Activated gamma-delta T cell treated with Interleukin-2 at 50 U/mL for 16 hours (primary cell): ENCODE measurements at places on chromosomes 11 and 22.

GRCh38 chr11:94017446-94017845 lies 3.7 kb upstream of the HEPHL1 start:
- DNase-seq = no peak

GRCh38 chr11:17739945-17740338 lies 5.4 kb downstream of the KCNC1 start:
- DNase-seq = no peak

DNA sequence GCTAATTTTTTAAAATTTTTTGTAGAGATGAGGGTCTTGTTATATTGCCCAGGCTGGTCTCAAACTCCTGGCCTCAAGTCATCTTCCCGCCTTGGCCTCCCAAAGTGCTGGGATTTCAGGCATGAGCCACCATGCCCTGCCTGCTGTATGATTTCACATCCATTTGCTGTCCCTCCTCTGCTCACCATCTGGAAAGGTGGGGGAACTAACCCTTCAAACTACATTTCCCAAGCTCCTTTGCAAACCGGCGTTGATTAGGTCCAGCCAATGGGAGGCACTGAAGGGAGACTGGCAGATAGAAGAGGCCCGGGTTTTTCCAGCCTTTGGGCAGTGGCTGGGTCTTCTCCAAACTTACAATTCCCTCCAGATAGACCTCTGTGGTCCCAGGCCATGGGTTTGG lies 19.3 kb downstream of the RFPL1 start:
- DNase-seq = no peak

DNA sequence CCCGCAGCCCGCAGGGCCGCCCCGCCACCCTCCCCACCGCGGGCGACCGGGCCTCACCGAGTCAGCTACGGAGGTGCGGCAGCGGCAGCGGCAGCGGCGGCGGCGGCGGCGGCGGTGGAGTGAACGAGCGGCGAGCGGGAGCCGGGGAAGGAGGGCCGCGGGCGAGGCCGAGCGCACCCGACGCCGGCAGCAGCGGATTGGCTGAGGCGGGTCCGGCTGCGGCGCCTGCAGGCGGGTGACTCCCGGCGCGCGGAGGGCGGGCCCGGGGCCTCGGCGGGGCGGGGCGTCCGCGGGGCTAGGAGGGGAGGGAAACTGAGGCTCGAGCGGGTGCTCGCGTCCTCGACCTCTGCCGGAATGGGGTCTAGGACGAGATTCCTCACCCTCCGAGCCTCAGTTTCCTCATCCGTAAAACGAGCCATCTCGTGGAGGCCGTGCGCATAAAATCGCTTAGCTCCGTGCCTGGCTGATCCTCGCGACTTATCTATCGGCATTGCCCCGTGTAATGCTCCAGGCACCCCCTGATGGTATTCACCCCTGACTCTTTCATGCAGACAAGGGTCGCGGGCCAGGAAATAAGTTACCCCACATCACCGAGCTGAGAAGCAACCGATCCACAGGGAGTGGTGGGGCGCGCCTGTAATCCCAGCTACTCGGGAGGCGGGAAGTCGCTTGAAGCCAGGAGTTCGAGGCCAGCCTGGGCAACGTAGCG lies at the start of gene CPT1A:
Gene CPT1A, minus strand, starts transcription at position 199 of the 709 bp plus-strand sequence. CDS start 26,442 bp downstream, outside the sequence.
- DNase-seq = peak; percentile 61

- DNase-seq = no peak
Observed at GRCh38 chr22:32722441-32722840, 79.1 kb upstream of the TIMP3 start.

DNA sequence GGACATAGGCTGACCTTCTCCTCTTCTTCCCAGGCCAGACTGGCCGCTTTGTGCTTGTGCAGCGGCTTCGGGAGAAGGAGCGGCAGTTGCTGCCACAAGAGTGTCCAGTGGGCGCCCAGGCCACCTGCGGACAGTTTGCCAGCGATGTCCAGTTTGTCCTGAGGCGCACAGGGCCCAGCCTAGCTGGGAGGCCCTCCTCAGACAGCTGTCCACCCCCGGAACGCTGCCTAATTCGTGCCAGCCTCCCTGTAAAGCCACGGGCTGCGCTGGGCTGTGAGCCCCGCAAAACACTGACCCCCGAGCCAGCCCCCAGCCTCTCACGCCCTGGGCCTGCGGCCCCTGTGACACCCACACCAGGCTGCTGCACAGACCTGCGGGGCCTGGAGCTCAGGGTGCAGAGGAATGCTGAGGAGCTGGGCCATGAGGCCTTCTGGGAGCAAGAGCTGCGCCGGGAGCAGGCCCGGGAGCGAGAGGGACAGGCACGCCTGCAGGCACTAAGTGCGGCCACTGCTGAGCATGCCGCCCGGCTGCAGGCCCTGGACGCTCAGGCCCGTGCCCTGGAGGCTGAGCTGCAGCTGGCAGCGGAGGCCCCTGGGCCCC lies 1.4 kb downstream of the RASSF7 start:
- DNase-seq = no peak

GRCh38 chr22:36369922-36370791 lies 17.6 kb downstream of the MYH9 start:
- DNase-seq = no peak

GRCh38 chr11:112255067-112255720 lies 5.5 kb downstream of the PLET1 start:
- DNase-seq = no peak

DNA sequence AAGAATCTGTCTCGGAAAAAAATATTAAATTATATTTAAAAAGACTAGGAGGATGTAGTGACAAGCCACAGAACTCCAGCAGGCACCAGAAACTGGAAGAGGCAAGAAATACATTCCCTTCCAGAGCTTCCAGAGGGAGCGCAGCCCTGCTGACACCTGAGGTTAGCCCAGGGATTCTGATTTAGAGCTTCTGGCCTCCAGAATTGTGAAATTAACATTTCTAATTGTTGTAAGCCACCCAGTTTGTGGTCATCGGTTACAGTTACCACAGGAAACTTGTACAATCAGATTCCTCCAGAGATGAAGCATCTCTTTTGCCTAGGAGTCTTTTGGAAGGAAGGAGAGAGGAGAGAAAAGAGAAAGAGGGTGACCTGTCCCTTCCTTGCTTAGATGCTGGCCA lies 6.4 kb upstream of the UBASH3B start:
- DNase-seq = no peak

DNA sequence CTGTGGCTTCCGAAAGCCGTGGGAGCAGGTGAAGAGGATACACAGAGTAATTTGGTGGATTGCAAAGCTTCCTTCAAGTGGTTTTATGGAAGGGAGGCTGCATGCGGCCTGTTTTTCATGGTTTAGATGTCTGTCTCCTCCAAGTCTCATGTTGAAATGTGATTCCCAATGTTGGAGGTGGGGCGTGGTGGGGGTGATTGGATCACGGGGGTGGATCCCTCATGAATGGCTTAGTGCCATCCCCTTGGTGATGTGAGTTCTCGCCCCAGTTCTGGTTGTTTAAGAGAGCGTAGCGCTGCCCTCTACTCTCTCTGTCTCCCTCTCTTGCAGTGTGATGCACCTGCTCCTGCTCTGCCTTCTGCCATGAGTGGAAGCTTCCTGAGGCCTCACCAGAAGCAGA lies 247.8 kb upstream of the B3GAT1 start:
- DNase-seq = no peak

GRCh38 chr11:117679461-117679860 lies 117.6 kb downstream of the DSCAML1 start:
- no peak for DNase-seq

DNA sequence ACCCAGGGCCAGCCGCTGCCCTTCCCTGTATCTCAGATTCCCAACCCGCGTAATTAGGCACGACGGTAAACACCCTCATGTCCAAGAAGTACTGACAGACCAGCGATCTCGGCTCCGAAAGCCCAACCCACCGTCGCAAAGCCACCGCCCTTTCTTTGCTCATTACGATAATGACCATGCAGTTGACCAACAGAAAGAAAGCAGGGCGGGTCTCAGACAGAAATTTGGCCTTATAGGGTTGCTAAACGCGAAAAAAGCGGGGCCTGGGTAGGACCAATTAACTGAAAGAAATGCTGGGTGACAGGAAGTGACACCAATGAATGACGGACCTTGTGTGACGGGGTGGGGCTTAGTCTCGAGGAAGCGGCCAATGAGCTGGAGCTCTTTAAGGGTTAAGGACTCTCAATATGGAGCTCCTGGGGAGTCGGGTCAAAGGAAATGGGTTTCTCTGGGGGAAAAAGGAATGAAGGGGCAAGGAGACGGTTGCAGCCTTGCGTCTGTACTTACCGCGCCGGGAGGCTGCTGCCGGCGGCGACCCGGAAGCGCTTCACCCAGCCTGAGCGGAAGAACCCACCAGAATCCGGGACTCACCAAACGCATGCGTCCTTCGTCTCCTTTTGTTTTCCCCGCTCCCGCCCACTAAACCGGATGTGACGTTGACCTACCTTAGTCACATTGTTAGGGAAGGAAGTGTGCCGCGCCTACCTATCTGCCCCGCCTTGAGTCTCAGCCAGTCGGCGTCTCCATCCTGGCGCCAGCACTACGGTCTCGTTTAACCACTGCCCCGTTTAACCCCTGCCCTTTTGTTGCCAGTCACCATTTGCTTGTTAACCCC lies at the start of gene ANAPC15:
Gene ANAPC15, minus strand, starts transcription at position 553 of the 835 bp plus-strand sequence. CDS start 1,419 bp downstream, outside the sequence.
- DNase-seq = peak; percentile 97

DNA sequence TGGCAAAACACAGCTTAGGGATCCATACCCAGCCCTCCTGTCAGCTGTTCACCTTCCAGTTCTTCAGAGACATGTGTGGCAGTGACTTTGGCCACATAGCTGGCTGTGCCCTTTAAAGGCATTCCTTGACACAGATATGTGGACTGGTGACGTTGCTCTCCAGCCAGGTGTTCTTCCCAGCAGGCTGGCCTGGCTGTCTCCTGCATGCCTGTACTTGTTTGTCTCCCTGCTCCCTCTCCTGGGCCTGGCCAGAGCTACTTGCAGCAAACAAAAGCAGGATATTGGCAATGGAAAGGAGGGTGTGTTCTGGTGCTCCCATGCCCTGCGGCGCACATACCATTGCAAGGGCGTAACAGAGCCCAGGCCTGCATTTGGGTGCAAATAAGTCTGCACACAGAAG lies 38.3 kb downstream of the PIK3IP1 start:
- no peak for DNase-seq

DNA sequence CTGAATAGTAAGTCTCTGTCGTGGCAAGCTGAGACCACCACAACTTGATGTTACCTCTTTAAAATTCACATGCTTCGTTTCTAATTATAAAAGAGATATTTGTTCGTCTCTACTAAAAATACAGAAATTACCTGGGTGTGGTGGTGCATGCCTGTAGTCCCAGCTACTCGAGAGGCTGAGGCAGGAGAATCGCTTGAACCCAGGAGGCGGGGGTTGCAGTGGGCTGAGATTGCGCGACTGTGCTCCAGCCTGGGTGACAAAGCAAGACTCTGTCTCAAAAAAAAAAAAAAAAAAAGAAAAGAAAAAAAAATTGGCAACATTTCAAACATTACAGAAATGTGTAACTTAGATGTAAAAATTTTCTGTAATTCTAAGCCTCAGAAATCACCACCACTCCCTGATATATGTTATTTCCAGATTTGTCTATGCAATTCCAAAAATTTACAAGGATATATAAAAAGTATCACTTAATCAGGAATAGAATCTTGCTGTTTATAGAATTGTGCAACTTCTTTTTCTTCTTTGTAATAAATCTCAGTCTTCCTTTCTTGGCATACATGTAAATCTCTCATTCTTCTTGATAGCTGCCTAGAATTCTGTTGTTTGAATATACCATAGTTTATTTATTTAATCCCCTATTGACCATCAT lies 37.3 kb downstream of the C11orf96 start:
- no peak for DNase-seq

GRCh38 chr22:47713941-47714340 lies 951.5 kb downstream of the TBC1D22A start:
- no peak for DNase-seq

DNA sequence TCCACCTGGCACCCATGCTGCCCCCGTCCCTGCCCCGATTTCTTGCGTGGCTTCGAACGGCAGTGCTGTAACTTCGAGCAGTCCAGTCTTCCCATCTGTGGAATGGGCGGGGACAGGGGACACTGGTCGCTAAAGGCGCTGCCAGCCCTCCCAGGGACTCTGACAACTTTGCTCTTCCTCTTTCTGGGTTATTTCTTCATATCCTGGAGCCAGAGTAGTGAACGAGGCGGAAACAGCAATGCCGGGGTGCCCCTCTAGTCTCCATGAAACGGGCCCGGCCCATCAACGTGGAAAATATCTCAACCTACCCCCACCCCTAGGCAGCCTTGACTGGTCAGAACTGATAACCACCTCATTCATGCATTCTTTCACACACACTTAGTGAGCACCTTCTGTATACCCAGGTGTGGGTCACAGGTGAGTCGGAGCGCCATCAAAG lies 42.8 kb downstream of the TRIOBP start:
- no peak for DNase-seq

DNA sequence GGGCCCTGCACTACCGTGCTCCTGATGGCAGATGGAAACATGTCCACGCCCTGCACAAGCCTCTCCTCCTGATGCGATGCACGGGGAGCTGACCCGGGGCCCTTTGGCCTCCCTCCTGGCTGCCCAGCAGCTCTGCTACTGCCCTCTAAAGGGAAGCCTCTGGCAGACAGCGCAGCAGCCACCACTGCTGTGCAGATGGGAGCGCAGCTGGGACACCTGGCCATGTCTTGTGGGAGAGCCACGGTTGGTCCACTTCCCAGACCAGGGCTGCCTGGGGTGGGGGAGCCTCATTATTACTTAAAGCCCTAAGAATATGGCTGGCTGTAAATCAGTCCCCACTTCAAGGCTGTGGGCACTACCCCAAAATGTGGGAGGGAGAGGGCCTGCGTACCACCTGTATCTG lies 38.3 kb downstream of the TBX1 start:
- DNase-seq = no peak

- DNase-seq = no peak
Observed at GRCh38 chr11:120695426-120695825, 183.9 kb downstream of the GRIK4 start.

GRCh38 chr11:43574949-43575912 lies 105.3 kb upstream of the HSD17B12 start:
- no peak for DNase-seq

DNA sequence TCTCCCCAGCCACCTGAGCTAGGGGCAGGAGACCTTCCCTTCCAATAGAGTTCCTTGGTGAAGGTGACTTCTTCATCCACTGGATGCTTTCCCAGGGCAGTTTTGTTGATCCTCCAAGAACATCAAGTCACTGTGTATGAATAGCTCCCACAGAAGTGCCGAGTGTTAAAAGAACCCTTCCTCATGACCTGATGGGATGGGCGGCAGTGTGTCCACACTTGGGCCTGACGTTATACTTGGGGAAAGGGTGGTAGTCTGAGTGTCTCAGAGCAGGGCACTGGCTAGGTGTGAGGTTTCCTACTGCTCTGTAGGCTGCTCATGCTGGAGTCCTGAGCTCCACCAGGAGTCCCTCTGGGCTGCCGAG lies 7.6 kb upstream of the LYVE1 start:
- DNase-seq = no peak
